ENCODE measurements at places on chromosomes 5 and 9.

DNA sequence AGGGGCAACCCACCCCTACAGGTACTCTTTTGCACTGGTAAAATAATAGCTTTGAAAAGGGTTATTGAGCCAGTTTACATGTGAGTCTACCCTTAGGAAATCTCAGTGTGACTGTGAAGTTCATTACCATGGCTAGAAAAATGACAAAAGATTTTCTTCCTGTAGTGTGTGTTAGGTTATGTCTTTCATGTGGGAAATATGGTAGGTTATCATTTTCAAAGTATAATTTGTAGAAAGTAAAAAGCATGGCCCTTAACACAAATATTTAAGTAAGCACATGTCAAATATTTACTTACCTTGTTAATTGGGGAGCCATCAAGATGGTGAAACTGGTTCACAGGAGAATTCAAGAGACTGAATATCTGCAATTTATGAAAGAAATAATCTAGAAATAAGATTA, 37.3 kb upstream of the PLPP1 start:
- DNase-seq: no peak

DNA sequence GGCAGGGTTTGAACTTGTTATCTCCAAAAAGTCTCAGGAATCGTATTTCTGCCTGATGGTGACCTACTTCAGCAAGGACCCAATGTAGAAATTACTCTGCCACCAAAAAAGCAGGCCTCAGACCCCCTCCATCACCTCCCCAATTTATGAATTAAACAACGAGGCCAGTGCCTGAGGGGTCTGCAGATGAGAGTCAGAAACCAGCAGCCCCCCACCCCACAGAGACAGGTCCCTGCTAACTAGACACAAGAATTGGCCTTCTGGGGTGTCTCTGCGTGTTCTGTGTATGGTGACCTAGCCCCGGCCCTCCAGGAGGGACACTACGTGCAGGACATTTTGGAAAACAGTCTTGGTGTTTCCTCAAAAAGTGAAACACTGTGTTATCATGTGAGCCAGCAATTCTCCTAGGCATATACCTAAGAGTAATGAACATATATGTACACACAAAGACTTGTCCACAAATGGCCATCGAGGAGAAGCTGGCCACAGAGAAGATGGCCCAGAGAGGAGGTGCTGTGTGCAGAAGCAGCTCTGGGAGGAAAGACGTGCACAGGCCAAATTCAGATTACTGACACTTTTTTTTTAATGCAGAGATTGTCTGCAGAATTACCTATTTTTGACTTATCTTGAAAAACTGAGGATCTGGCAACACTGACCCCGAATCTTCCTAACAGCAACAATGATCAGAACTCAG, 93.8 kb downstream of the ADAMTS2 start:
- DNase-seq: no peak

DNA sequence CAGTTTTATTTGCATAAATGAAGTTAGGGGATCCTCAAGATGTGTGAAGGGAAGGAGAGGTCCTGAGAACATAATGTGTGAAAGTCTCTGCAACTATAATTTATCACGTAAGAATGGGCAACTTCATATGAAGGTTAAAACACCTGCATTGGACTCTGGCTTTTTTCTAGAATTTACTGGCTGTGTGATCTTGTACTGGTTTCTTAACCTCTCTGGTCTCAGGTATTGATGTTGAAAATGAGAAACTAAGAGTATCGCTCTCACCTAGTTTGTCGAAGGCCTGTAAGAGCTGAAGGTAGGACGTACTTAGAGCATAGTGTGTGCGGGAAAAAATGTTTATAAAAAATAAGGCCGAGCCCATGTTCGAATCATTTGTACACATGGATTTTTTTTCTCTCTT, 280.5 kb downstream of the ICE1 start:
- DNase-seq: no peak

DNA sequence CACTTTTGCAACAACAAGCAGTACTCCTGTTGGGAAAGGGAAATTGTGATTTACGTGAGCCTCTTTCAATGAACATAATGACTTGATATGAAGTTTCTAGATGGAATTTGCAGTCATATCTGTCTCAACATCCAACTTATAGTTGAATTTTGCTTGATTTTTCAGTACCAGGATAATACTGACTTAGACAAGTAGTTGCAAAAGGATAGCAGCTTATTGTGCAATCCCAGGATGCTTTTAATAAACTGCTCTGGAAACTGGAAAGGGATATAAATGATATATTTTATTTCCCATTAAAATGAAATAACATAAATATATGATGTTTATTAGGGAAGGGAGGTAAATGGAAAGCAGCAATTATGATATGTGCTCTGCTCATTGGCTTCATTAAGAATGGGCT, 174.4 kb upstream of the RGMB start:
- DNase-seq: no peak

GRCh38 chr5:146732962-146733361, 145.6 kb downstream of the PPP2R2B start:
- no peak for DNase-seq

GRCh38 chr5:106086352-106086751, 1584.4 kb downstream of the EFNA5 start:
- no peak for DNase-seq

DNA sequence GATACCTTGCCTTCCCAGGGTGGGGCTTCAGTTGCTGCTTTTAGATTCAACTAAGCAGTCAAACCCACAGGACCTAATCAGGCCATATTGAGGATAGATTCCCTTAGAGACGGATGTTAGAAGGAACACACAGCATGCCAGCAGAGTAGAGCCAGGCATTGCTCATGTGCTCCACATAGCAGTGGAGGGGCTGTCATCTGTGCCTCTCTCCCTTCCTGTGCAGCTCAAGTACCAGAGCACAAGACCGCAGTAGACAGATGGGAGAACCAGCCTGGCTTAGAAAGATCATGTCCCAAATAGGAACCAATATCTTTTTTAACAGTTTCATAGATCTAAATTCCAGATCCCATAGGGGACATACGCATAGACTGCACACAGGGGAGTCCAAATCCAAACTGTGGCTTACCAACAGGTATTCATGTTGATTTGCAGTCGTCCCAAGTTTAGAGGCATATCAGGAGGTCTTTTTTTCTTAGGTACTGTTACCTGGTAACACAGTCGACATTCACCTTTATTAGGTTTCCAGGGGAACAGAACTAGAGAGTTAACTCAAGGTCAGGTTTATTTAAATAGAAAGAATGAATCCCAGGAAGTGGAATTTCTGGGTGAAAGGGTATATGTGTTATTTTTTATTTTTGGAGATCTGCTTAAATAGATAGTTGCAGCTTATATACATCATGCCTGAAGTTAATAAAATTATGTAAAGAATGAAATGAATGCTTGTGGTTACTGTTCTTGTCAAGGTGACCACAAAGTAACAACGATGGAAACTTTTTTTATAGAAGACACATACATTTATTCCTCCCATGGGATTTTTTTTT, 43.5 kb upstream of the PCAT7 start:
- no peak for DNase-seq

- DNase-seq: no peak
These were observed 71.2 kb downstream of the ZSWIM6 start for GRCh38 chr5:61402970-61403900.

- DNase-seq: no peak
These were observed 7.9 kb upstream of the ENTREP1 start for GRCh38 chr9:69317081-69317480.

DNA sequence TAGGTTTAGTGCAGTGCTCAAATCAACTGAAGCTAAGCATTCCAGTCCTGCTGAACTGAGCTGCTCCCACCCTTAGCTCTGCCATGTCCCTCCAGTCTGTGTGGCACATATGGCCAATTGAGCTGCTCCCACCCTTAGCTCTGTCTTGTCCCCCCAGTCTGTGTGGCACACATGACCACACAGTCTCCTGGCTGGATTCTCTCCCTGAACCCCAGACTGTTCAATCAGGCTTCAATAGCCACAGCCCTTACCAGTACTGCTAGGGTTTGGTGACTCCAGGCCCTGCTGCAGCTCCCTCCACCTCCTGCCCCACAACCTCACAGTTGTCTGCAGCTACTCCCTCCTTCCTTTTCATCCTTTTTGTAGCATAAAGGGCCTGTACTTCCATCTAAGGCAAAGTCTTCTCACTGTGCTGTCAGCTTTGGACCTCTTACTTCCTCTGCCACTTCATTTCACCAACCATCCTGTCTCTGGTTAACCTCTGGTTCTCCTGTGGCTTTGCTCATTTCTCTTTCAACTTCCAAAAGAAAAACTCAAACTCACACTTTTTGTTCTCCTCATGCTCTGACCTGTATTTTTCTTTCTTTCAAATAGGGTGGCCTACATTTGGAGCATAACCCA, 50.8 kb downstream of the ADAMTS12 start:
- no peak for DNase-seq

GRCh38 chr5:55624841-55625588, 87.1 kb downstream of the SLC38A9 start:
- no peak for DNase-seq

GRCh38 chr5:51279983-51280706, 103.1 kb upstream of the ISL1 start:
- no peak for DNase-seq

DNA sequence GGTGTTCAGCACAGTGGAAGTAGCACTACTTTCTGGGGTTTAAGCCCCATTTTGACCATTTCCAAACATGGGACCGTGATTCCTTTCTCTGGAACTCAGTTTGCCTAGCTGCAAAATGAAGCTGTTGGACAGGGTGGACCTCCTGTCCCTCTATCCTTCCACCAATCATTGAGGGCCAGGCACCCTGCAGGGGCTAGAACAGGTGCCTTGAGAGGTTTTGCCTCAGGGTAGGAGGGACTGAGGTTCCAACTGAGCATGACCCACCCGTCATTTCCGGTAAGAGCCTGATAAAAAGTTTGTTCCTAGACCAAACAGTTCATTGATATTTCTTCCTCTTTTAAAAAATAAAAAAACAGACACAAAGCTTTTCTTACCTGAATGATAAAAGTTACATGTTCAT, 116.5 kb downstream of the MVB12B start:
- DNase-seq: no peak

DNA sequence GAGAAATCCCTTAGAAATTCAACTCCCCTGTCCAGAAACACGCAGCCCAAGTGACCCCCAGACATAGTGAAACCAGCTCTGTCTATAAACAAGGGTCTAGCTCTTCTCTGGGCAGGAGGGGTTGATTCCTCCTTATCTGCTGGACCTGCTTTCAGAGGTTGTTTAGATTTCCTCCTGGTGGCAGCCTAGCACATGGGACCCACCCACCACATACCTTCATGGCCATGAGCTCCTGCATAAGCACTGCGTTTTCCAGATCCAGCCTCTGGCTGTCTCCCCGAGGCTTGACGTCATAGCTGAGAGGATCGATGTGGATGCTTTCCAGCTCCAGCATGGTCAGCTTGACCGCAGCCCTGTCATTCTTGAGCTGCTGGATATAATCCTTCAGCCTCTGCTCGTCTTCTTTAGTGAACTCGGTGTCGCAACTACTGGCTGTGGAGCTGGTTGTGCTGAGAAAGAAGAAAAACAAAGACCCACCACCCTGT, 77.0 kb downstream of the DCP2 start:
- no peak for DNase-seq

DNA sequence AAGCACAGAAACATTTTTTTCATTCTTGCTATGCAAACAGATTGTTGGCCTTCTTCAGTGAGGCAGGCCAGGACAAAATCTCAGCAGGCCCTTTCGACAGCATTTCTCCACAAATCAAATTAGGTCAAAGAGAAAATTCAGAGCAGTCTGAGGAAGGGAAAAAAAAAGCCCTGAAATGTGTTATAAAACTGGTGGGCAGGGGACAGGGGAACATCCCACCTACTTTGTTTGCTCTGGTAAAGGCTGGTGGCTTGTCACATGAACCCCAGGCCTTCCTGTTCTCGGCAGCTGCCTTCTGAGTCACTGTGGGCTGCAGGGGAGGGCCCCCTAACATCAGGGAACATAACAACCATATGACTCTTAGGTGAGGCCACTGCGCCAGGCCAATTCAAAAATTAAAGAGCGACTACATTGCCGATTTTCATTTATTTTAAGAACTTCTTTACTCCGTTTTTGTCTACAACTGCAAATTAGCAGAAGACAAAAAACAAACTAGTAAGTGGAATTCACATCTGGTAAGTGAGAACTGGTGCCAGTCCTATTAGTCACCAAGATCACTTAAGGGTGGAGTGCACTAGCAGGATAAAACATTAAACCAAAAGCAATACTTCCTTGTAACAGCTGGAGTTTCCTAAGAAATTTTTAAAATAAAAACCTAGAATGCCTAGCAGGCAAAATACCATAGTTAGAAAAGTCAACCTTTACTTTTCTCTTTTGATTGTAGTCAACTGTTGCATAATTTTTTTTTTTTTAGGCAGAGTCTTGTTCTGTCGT, 46.2 kb upstream of the DENND4C start:
- DNase-seq: peak; percentile 63

DNA sequence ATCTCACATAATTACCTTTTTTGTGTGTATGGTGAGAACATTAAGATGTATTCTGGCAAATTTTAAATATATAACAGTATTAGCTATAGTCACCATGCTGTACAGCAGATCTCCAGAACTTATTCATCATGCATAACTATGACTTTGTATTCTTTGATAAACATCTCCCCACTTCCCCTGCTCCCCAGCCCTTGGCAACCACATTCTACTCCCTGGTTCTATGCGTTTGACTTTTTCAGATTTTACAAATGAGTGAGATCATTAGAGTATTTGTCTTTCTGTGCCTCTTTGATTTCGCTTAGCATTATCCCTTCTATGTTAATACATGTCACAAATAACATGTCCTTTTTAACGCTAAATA, 49.4 kb downstream of the SMC2 start:
- no peak for DNase-seq

DNA sequence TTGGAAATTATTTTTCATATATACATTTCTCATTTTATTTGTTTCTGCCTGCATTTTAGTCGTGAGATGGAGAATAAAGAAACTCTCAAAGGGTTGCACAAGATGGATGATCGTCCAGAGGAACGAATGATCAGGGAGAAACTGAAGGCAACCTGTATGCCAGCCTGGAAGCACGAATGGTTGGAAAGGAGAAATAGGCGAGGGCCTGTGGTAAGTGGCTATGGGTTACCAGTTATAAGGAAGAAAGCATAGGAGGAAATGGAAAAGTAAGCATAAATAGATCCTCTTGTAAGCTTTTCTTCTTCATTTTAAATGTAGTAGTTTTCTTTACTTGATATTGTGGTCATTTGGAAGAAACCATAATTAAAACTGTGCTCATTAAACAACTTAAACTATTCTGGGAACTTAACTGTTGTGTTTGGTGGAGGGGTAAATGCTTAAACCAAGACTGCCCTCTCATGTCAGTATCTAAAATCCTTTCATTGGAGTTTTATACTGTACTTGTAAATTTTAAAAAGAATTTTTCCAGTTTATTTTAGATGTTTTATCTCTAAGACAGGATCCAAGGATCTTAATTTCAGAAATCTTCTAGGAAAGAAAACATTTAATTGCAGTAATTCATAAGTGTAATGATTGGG, 41.3 kb downstream of the MAP3K1 start:
- no peak for DNase-seq

GRCh38 chr9:112917047-112917986, 26.6 kb upstream of the SLC46A2 start:
- DNase-seq: no peak

Measured in Calu3 (cell line).